Hematopoietic multipotent progenitor cell treated with erythropoietin and hydrocortisone succinate and interleukin-3 and kit ligand, for 17 days (in vitro differentiated cells): ENCODE measurements at places on chromosomes 4 and X.
A peak's percentile ranks its signal among the peaks of the same experiment; 100 is the strongest.

- DNase-seq = no peak
These were observed 68.2 kb downstream of the DMP1 start for GRCh38 chr4:87718217-87718835.

DNA sequence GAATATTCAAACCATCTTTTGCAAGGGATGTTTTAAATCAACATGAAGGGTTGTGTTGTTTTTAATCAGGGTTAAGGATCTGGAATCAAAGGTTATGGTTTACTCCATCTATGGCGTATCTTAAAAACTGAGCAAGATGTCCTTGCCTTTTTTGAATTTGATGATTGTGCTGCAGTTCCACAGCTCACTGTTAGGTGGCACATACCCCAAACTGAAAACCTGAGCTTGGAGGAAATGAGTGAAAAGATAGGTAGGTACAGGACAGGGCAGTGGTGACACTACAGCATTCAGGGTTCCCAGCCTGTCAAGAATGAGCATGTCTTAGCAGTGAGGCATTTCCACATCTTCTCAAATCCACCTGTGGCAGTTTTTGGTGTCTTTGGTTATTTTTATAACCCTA is 13.1 kb upstream of the EOLA1 start:
- peak; percentile 50 for DNase-seq

GRCh38 chrX:48823053-48823452 is 3.3 kb upstream of the ERAS start:
- DNase-seq = no peak

GRCh38 chr4:168569066-168569930 is 72.4 kb downstream of the PALLD start:
- DNase-seq = no peak

DNA sequence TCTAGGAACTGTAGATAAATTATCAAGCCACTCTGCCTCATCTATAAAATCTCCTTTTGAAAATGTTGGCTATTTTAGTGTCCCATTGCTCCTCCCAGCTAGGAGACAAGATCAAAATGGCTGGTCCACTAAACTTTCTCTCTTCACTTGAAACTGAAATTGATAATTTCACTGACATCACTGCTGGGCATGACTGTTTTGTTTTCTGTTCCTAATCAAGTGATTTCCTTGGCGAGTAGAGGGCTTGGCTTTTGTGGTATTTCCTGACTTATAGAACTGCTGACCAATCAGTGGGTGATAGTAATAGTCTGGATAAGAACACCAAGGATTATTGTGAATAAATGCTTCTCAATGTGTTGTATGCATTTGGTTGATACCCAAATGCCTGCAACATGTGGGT is 2152.9 kb downstream of the ARAP2 start:
- no peak for DNase-seq

- no peak for DNase-seq
These were observed 130.8 kb upstream of the NPY2R start for GRCh38 chr4:155077452-155078229.

- no peak for DNase-seq
These were observed 123.9 kb downstream of the DCHS2 start for GRCh38 chr4:154367659-154368058.

DNA sequence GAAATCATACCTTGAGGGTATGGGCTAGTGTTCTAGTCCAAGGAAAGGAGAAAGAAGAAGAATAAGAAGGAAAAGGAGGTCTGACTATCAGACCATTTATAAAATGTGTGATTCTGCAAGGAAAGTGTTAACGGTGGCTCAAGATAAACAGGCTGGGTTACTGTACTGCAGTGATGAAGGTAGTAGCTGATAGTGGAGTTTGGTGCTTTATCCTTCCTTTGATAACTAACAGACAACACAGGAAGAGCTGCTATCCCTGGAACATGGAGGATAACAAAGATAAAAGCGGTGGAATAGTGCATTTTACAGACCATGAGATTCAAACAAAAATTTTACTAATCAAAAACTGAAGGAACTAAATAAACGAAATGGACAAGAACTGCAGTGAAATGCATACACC is 2.6 kb downstream of the UNC5C start:
- no peak for DNase-seq

DNA sequence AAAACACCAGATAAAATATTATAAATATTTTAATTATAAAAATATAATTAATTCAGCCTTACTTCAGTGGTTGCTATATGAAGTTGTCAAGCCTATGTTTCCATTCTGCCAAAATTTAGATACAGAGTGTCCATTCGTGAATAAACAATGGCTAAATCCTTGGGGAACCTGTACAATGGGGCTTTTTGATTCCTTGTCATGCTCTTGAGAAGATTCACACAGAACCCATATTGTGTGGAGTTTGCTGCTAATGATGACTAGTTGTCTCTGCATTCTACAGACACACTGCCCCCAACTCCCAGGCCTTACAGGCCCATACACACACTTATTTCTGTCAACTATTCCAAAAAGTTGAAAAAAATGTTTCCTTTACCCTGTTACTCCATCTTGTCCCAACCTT is 33.4 kb upstream of the MAGEC2 start:
- no peak for DNase-seq

DNA sequence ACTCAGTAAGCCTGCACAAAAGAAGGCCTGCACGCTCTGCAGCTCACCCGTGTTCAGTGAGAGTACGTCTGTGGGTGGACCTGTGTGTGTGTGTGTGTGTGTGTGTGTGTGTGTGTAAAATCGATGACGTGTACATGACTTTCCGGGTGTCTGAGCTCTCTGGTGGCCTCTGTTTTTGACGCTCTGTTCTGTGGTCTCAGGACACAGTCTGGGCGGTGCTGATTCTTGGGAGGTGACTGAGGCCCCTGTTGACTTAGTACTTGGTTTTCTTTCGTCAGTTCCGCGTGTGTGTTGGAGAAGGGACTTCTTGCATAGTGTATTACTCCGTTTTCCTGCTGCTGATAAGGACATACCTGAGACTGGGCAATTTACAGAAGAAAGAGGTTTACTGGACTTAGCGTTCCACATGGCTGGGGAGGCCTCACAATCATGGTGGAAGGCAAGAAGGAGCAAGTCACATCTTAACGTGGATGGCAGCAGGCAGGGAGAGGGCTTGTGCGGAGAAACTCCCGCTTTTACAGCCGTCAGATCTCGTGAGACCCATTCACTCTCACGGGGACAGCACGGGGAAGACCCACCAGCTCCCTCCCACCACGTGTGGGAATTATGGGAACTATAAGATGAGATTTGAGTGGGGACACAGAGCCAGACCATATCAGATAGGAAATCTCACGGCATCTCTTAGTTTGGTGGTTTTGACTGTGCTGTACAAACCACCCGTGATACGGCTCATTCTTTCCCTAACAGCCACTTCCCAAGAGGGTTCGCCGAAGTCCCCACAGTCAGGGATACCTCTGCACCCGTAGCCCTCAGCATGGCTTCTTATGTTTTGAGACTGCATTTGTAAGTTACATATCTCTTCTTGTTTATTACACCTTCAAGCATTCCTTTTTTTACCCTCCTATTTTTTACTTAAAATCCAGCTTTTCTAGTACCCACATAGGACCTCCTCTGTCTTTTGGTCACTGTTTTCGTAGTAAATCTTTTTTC is 24.5 kb downstream of the UVSSA start:
- DNase-seq = no peak

DNA sequence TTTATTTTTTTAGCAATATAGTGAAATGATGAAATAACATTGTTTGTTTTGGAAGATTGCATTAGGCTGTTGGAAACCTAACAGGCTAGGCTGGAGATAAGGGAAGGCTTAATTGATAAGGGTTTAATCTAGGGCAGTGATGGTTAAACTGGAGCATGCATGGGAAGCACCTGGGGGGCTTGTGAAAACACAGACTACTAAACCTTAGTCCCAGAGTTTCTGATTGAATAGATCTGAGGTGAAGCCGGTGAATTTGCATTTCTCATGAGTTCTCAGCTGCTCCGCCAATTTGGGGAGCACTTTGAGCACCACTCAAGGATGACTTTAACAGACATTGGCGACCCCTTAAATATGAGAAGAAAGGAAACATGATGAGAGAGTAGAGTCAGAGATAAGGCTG is 11.5 kb downstream of the STK26 start:
- DNase-seq = no peak

GRCh38 chrX:71606536-71607216 is 11.6 kb downstream of the CXCR3 start:
- no peak for DNase-seq

- DNase-seq = no peak
These were observed 95.7 kb downstream of the DCLK2 start for GRCh38 chr4:150173982-150174398.

GRCh38 chr4:135316266-135316779 is 1114.7 kb upstream of the PABPC4L start:
- DNase-seq = no peak

GRCh38 chrX:139739138-139739537 is 31.2 kb upstream of the MCF2 start:
- DNase-seq = no peak

DNA sequence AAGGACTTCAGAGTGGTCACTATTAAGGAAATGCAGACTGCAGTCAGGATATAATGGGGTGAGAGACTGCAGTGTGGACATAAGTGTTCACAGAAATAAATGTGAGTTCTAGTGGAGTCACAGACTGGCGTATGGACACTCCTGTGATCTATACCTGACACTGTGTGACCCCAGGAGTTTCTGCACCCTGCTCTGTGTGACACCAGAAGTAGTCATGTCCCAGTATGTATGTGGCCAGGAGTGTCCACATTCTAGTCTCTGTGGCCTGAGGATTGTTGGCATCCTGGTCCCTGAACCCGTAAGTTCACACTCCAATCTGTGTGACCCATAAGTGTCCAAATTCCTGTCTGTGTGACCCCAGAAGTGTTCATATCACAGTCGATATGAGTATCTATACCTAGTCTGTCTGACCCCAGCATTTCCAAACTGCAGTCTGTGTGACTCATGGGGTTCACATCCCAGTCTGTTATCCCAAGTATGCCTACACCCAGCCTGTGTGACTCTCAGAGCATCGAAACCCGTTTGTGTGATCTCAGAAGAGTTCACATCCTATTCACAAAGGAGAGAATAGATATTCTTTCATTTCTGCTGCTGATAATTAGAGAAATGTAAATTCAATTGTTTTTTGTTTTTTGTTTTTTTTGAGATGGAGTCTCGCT is 16.3 kb downstream of the WDR13 start:
- no peak for DNase-seq

DNA sequence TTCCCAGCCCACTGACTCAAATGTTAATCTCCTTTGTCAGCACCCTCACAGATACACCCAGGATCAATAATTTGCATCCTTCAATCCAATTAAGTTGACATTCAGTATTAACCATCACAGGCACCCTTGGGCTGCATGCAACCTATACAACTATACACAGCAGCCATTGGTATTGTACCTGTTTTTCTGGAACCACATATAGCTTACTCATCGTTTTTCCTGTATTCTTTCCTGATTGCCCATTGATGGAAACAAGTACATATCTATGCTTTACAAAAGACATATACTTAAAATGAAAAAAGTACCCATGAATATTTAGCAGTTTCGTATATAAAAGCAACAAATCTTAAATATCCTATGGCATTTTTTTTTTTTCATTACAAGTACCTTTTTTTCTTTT is 3.7 kb upstream of the FOXR2 start:
- no peak for DNase-seq

DNA sequence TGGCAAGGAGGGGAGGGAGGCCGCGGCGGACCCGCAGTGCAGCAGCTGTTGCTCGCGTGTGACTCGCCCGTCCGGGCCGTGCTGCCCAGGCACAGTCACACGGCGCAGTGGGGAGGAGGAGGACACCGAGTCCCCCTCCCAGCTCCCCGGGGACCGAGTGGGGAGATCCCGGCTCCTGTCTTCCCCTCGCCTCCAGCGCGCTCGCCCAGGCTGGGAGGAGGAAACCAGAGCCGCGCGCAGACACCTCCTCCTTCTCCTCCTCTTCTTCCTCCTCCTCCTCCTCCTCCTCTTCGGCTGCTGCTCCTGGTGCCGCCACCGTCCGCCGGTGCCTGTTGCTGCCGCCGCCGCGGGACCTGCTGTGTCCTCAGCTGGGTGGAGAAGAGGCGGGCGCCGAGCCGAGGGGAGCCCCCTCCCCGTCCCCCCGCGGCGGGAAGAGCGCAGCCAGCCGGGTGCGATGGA is at the start of gene TBC1D1:
Gene TBC1D1 (plus strand): TSS at position 284 of the 459 bp plus-strand sequence. CDS start 11,012 bp downstream, outside the sequence.
- no peak for DNase-seq

DNA sequence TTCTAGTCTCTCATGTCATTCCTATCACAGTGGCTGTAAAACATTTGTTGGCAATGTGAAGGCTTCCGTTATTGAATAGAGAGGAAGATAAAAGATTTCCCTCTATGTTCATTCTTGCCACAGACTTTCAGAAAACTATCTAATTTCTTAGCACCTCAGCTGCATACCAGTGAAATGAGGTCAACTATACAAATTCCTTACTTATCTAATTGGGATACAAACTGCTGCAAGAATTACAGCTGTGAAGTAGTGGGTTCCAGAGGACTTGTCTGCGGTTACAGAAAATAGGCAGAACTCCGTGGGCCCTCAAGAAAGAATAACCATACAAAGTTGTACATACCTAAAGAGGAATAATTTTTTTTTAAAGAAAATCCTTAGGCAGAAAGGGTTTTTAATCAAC is 175.8 kb downstream of the PPP1R2C start:
- no peak for DNase-seq

GRCh38 chr4:115844180-115844579 is 730.8 kb upstream of the NDST4 start:
- no peak for DNase-seq

DNA sequence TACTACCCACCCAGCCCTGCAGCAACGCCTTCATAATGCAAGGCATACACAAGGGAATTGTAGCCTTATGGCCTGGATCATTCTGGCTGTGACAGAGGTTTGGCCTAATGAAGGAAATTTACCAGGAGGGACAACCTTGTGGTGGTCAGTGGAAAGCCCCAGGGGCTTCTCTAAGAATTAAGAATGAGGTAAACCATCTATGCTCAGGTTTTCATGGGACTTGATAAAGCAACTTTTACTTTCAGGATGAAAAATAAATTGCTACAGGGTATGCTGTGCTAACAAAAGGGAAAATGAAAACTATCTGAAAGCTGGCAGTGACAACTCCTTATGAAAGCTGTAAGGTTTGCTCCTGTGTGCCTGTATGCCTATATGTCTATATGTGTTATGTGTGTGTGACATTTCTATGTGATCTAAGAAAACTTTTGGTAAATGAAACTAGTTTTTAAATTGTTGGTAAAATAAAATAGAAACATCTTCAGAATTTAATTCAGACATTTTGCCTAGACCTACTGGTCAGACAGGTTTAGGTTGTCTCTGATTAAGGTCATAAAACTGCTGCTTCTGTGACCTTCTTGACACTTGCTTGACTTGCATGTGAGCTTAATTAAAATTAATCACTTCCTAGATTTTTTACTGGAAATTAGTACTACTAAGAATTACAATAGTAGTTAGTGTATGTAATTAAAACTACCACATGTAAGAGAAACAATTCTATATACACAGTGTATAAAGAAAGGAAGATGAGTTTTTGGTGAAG is 19.9 kb upstream of the TXK start:
- DNase-seq = no peak

DNA sequence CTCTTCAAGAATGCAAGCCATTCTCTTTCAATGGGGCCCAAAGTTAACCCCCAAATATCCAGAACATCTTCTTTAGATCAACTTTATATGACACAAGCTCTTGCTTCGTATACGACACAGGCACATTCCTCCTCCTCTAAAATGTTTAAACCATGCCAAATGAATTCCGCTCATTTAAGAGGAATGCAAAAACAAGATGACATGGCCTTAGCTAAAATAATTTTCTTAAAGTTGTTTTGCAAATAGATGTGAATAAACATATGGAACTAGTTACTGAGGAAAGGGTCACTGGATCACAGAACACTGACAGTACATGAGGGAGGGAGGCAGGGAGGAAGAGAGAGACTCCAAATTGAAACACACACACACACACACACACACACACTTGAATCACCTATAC is 97.4 kb downstream of the RASL11B start:
- no peak for DNase-seq
